ENCODE measurements at places on chromosomes 11 and 22.

GRCh38 chr22:48396785-48397530 is 1430.7 kb downstream of the BRD1 start:
- no peak for DNase-seq

DNA sequence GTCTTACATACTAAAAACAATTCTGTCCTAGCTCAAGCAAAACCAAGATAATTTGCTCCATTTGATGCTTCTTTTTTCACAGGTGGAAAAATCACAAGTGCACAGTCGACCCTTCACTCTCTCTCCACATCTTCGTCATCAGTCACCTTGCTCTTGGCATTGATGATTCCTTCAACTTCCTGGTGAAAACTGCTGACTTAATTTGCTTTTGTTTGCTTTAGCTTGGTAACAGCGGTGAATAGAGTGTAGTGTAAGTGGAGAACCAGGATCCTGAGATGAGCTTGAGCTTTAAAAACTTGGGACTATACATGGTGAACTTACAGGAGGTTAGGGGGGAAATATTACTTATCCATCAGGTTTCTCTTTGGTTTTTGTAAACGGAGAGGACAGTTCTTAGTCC is 331.1 kb upstream of the ARHGAP42 start:
- DNase-seq, result no peak

- DNase-seq, result no peak
These were observed 1078.9 kb downstream of the OPCML start for GRCh38 chr11:132453406-132453805.

GRCh38 chr11:20308601-20309000 is 54.9 kb upstream of the HTATIP2 start:
- DNase-seq, result no peak

- DNase-seq, result peak; percentile 44
These were observed 21.1 kb upstream of the RDX start for GRCh38 chr11:110317516-110317932.

GRCh38 chr11:119126675-119127268 is 5.4 kb downstream of the HINFP start:
- no peak for DNase-seq

DNA sequence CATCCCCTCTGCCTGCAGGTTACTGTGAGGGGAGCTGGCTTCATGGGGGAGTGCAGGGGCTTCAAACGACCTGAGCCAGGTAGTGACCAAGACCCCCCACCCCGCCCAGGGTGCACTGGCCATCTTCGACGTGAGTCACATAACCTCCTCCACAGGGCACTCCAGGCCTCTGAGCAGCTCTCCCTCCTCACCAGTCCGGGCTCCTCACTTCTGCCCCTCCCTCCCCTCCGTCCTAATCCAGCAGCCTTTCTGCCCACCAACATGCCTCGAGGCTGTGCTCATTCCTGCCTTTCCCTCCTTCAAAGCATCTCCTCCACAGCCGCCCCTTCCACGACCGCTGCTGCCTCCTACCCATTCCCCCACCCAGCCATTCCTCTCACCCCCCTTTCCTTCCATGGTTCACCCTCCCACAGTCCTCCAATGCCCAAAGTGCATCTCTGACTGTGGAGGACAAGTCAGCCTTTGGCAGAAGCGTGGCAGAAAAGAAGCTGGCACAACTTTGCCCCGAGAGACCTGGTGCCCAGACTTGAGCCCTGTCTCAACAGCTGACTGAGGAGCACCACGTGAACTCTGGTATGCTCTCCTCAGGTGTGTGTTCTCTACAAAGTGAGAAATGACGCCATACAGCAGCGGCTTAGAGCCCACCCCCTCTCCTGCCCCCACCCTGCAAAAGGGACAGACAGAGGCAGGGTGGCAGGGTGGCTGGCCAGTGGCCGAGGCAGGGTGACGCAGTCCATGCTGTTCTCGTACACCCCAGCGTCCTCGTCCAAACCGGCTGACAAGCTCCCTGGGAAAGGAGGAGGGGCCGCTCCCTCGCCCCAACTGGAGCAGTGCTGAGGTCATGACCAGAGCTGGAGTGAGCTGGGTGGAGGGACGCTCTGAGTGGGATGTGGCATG is 30.4 kb downstream of the OPCML start:
- no peak for DNase-seq

DNA sequence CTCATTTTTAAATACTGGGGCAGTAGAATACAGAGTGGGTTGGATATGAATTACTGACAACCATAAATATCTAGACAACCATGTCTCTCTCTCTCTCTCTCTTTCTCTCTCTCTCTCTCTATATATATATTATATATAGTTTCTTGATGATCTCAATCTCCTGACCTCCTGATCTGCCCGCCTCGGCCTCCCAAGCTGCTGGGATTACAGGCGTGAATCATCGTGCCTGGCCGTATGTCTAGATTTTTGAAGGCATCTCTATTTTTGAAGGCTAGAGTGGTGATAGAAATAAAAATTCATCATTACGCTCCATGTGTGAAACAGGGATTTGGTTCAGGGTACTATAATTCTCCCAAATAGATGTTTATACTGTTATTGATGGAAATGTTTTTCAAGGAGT is 84.1 kb downstream of the DDX10 start:
- DNase-seq, result peak; percentile 82

DNA sequence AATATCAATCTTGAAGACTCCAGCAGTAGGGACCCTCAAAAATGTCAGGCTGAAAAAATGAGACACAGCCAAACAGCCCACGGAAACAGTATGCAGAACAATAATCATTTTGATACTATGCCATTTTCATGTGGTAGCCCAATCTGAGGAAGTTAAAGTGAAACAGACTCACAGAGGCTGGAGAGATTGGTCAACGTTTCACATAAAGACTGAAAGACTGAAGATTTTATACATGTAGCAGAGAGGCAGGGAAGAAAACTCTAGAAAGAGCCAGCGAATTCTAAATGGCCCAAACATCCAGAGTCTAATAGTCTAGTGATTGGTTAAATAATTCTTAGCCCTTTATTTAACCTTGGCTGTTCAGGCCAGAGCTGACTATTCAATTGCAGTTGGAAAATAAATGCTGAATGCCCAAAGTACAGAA is 49.4 kb downstream of the MAML2 start:
- DNase-seq, result peak; percentile 52

DNA sequence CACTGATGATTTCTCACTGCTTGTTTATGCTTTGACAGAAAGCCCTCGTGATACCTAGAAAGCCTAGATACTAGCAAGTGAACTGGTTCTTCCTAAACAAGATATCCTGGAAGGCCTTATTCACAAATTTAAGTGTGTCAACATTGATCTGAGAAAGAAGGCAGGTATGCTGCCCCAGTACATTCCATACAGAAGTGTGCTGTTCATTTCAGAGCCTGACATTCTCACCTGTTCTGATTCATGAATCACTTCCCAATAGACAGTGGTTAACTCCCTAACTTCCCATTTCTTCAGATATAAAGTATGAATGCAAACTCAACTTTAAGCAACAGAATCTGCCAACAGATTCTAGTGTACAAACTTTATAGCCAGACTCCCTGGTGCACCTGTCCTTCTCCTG is 15.5 kb upstream of the RASSF10 start:
- DNase-seq, result no peak

DNA sequence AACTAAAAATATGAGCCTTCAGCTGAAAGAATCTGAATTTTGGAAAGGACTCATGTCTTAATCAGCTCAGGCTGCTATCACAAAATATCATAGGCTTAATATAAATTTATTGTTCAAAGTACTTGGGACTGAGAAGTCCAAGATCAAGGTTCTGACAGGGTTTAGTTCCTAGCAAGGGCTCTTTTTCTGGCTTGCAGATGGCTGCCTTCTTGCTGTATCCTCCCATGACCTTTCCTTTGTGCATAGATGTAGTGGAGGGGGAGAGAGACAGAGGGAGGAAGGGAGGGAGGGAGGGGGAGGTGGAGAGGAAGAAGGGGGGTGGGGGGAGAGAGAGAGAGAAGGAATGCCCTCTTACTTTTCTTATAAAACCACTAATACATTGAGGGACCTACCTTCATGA is 306.8 kb upstream of the DDI1 start:
- DNase-seq, result no peak

- no peak for DNase-seq
These were observed 23.1 kb downstream of the JRKL start for GRCh38 chr11:96412761-96413381.

- DNase-seq, result no peak
These were observed 5.5 kb downstream of the GP1BB start for GRCh38 chr22:19728836-19729235.

GRCh38 chr11:91459840-91460239 is 764.8 kb upstream of the FAT3 start:
- DNase-seq, result no peak

GRCh38 chr11:112903340-112903739 is 57.9 kb upstream of the NCAM1 start:
- peak; percentile 8 for DNase-seq

- DNase-seq, result no peak
These were observed 621 bp downstream of the SGSM1 start for GRCh38 chr22:24806663-24807001.

DNA sequence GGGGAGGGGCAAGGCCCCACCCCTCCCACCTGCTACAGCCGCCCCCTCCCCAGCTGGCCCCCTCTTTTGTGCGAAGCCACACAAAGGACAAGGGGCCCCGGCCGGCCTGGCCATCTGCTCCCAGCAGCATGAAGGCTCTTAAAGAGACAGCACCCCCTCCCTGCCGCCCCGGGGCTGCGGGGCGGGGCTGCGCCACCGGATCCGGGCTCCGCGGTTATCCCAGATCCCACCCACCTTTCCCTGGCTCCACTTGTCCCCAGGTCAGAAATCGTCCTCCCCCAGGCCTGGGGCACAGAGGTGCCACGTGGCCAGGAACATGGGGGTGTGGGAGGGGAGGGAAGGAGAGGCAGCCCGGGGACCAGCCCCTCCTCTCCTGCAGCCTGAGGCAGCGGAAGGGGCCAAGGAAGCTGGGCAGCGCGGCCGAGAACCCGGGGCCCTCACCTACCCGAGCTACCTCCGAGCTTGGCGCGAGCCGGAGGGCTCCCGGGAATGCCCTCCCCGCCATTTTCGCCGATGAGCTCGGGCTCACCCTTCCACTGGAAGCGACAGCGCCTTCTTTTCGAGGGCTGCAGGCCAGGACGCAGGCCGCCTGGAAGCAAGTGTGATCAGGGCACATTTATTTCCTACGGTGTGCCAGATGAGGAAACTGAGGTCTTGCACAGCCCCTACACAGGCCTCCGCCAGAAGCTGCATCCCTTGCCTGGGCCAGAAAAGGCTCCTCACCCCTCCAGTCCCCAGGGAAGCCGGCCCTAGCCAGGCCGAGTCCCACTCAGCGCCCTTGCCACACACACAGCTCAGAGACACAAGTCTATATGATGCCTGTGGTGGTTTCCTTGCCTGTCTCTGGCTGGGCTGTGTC is 2.5 kb upstream of the RCOR2 start:
- DNase-seq, result no peak

Data from iris pigment epithelial cell (primary cell).